NB4 (cell line): ENCODE measurements at places on chromosomes 5 and 9.
A peak's percentile ranks its signal among the peaks of the same experiment; 100 is the strongest.

DNA sequence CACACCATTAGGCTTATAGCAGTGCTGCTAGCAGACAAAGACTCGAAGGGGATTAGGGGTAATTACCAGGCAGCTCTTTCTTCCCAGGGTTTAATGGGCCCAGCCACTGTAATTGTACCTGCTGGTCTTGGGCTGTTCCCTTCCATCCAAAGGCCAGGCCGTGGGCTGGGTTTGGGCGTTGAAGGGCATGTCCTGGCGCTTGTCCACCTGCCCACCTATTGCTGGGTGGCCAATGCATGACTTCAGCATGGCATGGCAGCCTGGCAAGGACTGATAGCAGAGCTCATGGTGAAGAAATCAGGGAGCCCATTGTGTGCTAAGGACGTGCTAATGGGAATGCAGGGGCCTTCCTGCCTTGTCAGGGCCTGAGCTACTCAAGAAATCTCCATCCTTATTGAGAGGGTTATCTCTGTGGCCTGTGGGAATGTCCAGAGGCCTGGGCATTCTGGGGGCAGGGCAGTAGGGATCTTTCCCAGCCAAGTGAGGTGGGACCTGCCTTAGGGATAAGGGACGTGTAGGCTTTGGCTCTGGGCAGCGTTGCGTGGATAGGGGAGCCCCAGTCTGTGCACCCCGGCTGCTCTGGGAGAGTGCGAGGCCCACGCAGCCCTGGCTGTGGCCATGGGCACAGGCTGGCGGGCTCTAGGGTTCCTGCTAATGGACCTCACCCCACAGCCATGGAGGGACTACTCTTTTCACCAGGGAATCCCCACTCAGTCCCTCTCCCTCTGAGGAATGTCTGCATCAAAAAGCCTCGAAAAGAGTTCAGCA, 116.1 kb upstream of the PITX1 start:
- no peak for DNase-seq

DNA sequence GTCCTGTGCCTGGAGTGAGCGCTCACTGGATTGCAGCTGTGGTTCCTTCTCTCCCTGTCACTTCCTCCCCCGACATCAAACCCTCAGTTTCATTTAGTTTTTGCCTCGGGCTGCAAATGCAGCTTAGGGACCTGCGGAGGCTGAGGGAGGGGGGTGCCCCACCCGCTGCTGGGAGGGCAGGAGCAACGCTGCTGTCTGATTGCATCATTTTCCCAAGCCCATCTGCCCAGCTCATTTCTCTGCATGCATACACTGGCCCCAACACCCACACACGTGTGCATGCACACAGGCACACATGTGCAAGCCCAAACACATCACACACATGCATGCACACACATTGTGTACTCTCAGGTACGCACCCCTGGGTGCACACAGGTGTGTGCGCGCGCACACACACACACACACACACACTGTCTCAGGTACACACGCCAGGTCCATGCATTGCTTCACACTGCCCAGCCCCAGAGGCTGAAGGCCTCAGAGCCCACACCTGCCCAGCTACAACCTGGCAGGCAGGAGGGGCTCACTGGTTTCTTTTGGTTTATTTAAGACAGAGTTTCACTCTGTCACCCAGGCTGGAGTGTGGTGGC, 3.4 kb downstream of the ASS1 start:
- peak; percentile 95 for DNase-seq

- DNase-seq = peak; percentile 57
Observed at GRCh38 chr9:130756455-130757152, 63.0 kb downstream of the EXOSC2 start.

DNA sequence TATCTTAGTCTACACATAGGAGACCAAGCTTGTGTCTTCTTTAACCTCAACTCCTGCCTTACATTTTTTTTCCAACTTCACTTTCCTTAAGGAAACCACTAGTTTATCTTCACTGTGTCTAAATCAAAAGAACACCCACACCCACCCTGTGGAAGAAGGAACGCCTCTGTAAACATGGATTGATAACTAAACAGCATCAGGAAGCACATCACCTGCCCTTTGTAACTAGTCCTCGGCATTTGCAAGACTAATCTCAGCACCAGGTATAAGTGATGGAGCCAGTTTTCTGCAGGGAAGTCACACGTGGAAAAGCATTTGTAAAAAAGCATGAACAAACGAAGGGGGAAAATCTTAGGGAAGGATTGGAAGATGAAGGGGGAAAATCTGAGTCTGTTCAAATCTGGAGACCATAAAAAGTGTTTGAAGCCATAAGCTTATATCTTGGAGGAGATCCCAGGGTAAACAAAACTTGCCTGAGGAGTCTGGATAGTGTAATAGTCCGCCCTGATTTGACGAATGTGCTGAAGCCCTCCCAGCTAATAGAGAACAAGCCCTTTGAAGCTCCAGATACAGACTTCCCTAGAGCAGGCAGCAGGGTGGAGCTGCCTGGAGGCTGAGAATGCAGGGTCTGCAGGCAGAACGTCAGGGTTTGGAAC, 117.3 kb upstream of the LHFPL2 start:
- no peak for DNase-seq

DNA sequence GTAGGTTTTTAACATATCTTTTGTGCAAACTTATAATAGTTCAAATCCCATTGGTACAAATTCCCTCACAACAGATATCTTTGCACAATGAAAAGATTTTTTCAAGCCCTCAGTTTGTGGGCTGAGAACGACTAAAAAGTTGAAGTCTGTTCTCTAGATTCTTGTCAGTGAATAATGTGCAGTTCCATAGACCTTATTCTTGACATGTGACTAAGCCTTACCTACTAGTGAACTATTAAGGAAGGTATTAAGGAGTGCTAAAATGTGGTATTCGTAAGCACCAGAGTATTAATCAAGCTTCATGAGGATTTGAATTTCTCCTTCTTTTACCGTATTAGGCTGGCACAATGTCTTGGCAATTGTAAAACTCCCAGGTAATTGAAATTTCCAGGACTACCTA, 205.6 kb upstream of the DMRTA1 start:
- DNase-seq = no peak

DNA sequence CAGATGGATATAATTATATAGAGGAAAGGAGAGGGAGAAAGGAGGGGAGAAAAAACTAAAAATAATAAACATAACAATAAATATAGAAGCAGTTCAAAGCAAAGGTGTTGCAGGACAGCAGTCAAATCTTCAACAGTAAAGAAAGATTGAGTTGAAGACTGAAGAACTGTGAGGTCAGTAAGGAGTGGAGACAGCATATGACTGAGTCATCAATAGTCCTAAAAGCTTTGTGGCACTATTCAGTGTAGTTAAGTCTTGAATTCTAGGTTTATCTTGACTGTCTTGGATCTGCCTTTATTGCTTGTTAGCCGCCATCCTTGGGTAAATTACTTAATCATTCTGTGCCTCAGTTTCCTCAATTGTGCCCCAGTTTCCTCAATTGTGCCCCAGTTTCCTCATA, 137.0 kb downstream of the MRPS30 start:
- DNase-seq = no peak

DNA sequence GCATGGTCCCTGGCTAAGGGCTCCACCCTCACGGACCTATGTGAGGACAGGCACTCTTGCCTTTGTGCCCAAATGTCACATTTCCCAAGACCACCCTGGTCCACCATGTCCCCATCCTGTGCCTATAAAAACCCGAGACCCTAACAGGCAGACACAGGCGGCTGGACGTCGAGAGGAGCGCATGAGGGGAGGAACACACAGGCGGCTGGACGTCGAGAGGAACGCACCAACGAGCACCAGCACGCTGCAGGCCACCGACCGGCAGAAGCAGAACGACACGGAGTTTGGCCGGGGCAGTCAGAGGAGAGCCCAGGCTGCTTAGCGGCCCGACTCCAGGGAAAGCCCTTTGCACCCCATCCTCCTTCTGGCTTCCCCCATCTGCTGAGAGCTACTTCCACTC, 119.9 kb downstream of the ADAMTS2 start:
- no peak for DNase-seq

DNA sequence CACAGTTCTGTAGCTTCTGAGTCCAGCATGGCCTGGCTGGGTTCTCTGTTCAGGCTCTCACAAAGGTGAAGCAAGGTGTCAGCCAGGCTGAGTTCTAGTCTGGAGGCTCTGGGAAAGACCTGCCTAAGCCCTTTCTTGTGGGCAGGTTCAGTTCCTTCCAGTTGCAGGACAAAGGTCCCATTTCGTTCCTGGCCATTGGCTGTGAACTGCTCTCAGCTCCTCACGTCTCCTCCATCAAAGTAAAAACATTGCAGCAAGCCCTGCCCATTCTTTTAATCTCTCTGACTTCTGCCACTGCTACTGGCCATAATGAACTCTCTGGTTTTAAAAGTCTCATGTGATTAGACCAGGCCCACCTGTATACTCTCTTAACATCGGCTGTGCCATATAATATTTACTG, 61.6 kb upstream of the BARX1 start:
- no peak for DNase-seq

DNA sequence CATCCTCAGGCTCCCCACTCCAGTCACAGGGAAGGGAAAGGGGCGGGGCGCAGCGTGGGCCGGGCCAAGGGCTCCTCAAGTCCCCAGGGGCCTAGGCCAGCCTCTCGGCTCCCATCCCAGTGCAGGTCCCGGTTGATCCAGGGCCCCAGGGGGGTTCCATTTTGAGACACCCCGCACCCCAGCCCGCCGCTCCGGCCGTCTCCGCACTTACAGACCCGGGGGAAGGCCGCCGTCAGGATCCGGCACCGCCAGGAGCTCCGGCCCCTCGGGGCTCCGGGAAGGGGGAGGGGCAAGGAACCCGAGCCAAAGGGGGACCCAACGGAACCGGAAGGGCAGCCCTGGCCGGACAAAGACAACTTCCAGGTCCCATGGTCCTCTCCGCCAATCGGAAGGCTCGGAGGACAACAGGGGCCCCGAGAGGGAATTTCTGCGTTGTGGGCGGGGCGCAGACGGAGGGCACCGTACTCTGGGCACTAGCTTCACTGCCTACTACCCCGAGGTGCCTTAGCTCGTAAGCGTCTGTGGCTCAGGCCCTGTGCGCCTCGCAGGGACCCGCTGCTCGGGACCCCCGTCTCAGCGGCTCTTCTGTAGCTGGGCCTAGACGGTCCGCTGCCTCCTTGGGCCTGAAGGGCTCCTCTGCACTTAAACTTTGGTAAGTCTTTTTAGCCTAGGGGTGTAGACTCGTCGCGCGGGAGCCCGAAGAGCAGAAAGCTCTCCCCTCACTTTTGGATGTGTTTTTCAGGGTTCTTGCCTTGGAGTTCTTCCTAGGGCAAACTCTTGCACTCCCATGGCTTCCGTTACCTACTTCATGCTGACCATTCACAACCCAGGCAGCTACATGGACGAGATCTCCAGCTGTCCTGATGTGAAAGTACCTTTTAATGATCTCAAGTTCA, at the start of gene ZBTB26:
ZBTB26 (minus strand) TSS at position 287 of the 896 bp plus-strand sequence. CDS start 11,578 bp downstream, outside the sequence.
- DNase-seq = peak; percentile 96

GRCh38 chr5:72387985-72388384, 67.8 kb downstream of the PTCD2 start:
- DNase-seq = no peak

GRCh38 chr5:109467058-109467457, 57.3 kb upstream of the PJA2 start:
- no peak for DNase-seq

GRCh38 chr9:26746357-26747072, 146.1 kb downstream of the CAAP1 start:
- no peak for DNase-seq

DNA sequence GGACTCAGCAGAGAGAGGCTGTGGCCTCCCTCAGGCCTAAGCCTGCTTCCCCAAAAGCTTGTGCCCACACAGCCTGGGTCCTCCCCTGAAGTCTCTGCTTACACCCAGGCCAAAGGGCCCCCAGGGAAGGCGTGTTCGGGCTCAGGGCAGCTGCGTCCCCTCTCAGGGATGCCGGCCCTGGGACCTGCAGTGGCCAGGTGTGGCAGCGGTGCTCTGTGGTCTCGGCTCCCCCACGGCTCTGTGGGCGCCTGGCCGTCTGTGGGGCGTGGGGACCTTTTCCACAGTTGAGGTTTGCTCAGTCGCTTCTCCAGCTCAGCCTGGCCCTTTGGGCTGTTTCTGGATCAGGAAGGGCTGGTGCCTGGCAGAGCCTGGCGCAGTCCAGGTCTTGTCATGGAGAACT, 75.9 kb downstream of the RXRA start:
- DNase-seq = peak; percentile 25

- peak; percentile 89 for DNase-seq
Observed at GRCh38 chr5:55226027-55226933, 835 bp downstream of the MCIDAS start.

- DNase-seq = peak; percentile 15
Observed at GRCh38 chr5:115602591-115603125, 379 bp upstream of the TICAM2 start.

DNA sequence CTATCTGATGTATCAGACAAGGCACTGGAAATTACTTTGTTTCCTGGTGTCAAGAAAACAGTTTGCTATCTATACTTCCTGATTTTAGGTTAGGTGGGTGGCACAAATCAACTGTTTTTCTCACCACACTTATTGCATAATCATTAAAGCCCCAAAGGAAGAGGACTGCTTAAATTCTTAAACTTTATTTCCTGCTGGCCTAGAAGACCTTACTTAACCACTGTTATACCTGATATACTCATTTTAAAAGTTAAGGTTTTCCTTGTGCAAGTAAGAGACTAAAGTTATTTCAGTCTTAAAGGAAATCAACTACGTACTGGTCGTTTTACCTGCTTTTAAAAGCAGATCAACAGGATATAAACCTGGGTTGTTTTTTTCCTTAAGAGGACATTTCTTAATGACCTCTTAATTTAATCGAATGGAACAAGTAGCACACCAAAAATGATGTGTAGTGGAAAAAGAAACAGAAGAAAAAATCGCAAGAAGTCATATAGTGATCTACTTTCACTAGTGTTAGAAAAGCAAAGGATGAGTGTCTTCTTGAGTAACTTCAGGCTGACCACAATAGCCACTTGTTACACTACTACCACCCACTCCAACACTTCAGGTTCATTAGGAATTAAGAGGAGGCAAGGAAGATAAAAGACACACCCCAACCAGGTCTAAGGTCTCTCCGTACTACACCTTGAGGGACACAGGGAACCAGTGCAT, 974 bp downstream of the CLINT1 start:
- DNase-seq = peak; percentile 84

DNA sequence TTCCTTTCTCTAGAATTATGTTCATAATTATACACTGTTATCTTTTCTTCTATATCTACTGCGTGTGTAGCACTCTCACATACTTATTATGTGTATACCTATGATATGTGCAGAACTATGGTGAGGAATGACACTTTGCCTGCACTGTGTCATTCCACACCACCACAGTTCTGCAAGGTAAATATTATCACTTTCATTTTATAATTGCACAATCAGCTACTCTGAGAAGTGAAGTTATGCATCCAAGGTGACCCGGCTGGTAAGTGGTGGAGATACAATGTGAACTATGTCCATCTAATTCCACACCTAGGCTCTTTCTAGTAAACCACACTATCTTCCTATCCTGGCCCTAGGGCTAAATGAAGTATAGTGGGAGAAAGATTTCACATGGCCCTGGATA, 170.1 kb upstream of the ATP10B start:
- DNase-seq = no peak

- DNase-seq = no peak
Observed at GRCh38 chr5:107277485-107278125, 393.1 kb downstream of the EFNA5 start.

- no peak for DNase-seq
Observed at GRCh38 chr9:118252027-118252426, 547.8 kb downstream of the TLR4 start.

- no peak for DNase-seq
Observed at GRCh38 chr5:122447072-122447471, 135.0 kb downstream of the SNCAIP start.

GRCh38 chr9:4495537-4495936, 5.3 kb downstream of the SLC1A1 start:
- DNase-seq = no peak
